ENCODE measurements at places on chromosomes 1 and 21.

DNA sequence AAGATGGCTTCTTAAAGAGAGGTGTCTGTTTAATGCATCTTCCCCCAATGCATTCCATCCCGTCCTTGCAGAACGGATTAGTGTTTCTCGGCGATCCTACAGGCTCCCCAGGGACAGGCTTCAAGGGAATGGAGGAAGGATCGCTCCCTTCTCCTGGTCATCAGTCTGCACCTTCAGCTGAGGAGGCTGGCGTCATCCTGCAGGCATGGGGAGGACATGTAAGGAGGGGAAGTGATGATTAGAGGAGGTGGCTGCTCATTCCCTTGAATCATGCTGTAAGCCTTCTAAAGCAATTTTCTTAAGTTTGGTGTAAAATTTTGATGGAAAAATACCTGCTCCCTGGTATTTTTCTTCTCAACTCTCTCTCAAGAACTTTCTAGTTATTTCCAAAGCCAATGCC is 603.6 kb downstream of the NPHP4 start:
- no peak for DNase-seq

GRCh38 chr1:76872944-76873343 is 5.7 kb downstream of the ST6GALNAC5 start:
- no peak for DNase-seq

GRCh38 chr1:36764798-36765197 is 269.5 kb downstream of the GRIK3 start:
- DNase-seq: no peak

DNA sequence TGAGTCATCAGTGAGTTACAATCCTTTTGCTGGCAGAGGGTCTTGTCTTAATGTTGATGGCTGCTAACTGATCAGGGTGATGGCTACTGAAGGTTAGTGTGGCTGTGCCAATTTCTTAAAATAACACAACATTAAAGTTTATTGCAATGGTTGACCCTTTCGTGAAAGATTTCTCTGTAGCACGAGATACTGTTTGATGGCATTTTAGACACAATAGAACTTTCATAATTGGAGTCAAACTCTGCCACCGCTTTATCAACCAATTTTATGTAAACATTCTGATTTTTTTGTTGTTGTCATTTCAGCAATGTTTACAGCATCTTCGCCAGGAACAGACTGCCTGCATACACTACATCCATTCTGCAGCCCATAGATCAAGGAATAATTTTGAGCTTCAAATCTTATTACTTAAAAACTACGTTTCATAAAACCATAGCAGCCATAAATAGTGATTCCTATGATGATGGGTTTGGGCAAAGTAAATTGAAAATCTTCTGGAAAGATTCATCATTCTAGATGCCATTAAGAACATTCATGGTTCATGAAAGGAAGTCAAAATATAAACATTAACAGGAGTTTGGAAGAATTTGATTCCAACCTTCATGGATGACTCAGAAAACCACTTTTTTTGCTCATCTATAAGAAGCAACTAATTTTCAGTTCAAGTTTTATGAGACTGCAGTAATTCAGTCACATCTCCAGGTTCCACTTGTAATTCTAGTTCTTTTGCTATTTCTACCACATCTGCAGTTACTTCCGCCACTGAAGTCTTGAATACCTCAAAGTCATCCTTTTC is 85.9 kb downstream of the TYW3 start:
- DNase-seq: no peak

DNA sequence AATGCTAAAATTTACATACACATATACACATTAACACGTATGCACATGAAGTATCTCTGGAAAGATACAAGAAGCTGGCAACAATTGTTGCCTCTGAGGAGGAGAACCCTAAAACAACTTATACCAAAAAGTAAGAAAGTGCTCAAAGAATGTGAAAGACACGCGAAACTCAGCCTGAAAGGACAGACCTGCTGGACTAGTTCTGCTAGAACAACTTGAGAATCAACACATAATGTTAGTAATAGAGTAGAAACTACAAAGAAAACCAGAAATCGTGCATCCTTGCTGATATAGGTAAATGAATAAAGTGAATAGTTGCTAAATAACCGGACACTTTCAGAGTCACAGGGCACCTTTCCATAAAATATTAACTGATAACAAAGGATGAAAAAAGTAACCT is 242.5 kb downstream of the RERE start:
- DNase-seq: no peak

GRCh38 chr21:14657241-14658008 is 111.3 kb upstream of the SAMSN1 start:
- no peak for DNase-seq

GRCh38 chr1:188425687-188426086 is 1596.9 kb downstream of the PLA2G4A start:
- no peak for DNase-seq

DNA sequence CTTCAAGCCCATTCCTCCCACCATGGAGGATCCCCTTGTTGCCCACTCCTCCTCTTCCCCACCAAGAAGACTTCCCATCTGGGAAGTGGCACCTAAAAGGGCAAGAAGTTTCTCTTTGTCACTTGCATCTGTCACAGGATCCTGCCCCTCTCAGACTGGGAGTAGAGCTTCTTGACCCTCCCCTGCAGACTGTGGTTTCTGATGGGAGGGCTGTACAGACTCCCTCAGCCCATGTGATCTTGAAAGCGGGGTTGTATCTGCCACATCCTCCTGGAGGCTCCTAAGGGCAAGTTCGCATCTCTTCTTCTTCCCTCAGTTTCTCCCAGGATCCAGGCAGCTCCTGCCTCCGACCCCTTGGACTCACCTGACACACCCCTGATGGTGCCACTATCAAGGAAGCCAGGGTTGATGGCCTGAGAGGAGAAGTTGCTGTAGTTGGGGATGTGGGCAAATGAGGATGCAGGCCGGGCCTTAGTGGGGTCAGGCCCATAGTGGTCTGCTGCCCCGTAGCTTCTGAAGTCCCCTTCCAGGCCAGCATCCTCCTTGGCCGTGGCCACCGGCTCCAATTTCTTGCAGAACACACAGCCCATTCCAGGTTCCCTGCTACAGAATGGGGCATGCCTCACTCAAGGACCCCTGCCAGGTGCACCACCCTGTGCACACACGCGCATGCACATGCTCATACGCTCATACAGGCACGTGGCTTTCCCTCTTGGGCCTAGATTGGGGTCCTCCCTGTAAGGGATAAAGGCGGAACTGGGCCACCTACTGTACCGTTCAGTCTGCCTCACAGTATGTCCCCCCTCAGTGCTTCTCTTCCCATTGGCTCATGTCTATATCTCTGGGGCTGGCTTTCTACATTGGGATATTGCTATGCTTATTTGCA is 11.4 kb downstream of the FGR start:
- DNase-seq: no peak

Measured in hippocampal formation (tissue), 2 donors.